ENCODE measurements at places on chromosomes 6 and 20.
A peak's percentile ranks its signal among the peaks of the same experiment; 100 is the strongest.

GRCh38 chr20:2984028-2984501 lies 59.4 kb upstream of the GNRH2 start:
- DNase-seq, result no peak

DNA sequence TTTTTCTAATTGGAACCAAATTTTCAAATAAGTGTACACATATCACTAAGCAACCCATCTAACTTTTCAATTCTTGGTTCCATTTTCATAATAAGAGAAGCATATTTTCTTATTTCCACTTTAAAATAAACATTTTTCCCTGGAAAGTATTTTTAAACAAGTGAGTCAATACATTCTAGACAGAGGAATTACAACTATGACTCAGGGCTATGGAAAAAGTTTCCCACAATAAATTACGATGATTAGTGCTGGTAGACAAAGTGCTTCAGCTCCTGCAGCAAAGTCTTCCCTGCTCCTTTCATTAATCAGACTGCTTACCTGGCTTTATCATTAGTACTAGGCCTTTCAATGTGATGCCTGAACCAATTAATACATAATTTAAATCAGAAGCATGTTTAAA lies 322.5 kb downstream of the HACE1 start:
- no peak for DNase-seq

GRCh38 chr6:9647599-9647998 lies 767.3 kb downstream of the TFAP2A start:
- DNase-seq, result no peak

GRCh38 chr20:20212675-20213096 lies 155.2 kb upstream of the INSM1 start:
- DNase-seq, result no peak

DNA sequence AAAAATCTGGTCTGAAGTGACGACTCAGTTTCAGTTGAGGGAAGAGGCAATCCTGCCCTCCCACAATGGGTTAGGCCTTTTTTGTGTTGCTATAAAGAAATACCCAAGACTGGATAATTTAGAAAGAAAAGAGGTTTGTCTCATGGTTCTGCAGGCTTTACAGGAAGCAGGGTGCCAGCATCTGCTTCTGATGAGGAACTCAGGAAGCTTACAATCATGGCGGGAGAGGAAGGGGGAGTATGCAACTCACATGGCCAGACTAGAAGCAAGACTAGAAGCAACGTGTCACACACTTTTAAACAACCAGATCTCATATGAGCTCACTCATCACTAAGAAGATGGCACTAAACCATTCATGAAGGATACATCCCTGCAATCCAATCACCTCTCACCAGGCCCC lies 529.3 kb downstream of the KIF16B start:
- no peak for DNase-seq

- no peak for DNase-seq
Observed at GRCh38 chr6:63676412-63677114, 41.0 kb downstream of the PHF3 start.

DNA sequence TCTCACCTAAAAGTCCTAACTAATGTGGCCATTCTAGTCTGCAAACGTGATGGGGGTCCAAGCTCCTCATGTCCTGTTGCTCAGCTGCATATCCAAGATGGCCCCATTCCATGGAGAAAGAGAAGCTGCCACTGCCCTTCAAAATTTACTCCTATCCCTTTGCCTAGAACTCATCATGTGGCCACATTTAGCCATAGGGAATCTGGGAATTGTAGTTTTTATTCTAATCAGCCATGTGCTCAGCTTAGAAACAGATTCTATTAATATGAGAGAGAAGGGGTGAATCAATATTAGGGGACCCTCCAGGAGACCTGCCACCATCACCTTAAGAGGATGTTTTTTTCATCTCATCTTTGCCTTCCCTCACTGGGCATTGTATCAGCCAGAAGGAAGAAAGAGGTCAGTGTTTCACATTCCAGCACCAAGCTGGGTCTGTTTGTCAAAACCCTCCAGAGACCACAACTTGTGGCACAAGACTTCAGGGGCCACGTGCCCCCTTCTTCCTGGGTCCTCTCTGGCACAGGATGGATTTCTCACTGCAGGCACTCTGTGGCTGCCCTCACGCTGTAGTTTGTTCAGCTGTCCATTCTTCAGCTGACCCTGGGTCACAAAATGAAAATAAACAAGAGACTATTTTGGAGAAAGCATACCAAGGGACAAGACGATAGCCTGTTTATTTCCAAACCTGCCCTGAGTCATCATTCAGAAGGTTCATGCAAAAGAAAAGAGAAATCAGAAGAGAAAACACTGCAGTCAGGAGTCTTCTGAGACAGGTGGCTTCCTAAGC lies 172.0 kb downstream of the EYA2 start:
- DNase-seq, result no peak

- DNase-seq, result no peak
Observed at GRCh38 chr6:105178636-105179035, 1.2 kb downstream of the POPDC3 start.

GRCh38 chr6:42294759-42295158 lies 77.1 kb upstream of the MRPS10 start:
- no peak for DNase-seq

GRCh38 chr6:56567501-56567900 lies 75.2 kb downstream of the DST start:
- no peak for DNase-seq

DNA sequence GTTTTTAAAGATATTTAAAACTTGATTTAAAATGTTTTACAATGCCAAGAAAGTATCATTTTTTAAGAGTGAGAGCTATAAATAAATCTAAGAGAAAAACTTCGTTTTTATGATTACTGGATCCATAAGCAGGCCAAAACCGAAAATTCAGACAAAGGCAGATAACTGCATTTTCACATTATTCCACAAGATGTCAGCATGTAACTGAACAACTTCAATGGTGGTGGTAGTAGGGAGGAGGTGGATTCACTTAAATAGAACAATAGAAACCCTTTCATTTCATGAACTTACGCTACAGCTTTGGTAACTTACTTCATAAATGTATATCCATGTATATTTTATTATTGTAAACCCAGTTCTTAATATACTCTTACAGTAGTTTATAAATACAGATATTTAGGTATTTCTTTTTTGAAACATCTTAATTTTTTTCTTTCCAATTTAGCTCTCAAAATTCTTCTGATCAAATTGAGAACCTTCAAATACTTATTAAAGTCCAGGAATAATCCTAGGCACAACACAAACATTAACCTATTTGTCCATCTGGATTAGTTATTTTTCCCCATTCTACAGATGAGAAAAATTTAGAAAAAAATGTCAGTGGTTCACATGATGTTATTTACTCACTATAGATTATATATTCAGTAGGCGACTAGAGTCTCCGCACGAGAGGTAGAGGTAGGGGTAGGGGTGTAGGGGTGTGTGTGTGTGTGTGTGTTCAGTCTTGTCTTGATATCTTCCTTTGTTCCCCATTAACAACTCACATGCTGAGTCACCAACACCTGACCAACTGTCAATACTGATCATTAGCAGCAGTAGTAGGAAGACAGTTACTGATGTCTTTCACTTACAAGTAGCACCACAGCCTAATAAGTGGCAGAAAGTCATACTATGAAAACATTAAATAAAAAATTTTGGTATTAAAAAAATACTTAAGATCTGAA lies 111.5 kb downstream of the ARHGAP18 start:
- peak; percentile 70 for DNase-seq

DNA sequence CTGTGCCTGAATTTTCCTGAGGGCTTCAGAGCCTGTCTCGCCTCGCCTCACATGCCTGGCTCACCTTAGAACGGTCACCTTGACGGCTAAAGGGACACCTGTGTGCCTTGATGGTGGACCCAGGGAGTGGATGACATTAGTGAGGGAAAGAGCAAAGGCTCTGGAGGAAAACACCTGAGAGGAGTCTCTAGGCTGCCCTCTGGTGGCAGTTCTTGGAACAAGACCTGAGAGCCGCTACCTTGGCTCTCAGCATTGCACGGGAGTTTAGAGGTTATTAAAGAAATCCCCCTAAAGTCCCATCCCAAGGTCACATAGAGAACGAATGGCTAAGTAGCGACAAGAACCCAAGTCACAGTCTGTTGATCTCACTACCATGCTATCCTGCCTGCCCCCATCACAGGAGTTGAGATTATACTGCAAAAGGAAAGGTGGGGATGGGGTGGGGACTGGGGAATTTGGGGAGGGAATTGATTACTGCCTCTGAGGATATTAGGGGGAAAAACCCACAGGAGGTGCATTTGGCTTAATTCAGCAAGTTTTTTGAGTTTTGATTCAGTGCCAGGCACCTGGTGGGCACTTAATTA lies 7.9 kb upstream of the CDSN start:
- DNase-seq, result no peak

All from NCI-H446 (cell line).